NCI-H2081 treated with DMSO at 0.1 percent for 48 hours (cell line): ENCODE measurements at places on chromosomes 12 and 14.

DNA sequence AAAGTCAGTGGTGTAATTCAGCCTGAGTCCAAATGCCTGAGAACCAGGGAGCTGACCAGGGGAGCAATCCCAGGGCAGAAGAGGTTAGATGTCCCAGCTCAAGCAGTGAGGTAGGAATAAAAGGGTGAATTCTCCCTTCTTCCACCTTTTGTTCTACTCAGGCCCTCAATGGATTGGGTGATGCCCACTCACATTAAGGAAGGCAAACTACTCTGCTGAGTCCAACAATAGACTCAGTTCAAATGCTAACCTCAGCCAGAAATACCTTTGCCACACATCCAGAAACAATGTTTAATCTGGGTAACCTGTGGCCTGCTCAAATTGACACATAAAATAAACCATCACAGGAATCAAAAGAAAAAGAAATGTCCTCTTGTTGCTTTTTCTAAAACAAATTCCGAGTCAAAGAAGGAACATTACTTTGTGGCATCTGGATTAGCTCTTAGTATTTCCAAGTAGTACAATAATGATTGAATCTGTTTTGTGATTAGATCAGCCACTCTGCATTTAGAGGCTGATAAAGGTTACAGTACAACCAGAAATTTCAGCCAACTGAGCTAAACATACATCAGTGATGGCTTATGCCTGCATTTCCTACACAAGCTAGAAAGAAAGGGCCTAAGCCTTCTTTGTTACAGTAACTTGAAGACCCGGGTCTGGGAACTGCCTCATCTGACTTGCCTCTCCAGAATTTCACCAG, 43.6 kb upstream of the TRIM9 start:
- no peak for DNase-seq

- DNase-seq: no peak
Observed at GRCh38 chr14:62854951-62855350, 190.3 kb downstream of the KCNH5 start.

DNA sequence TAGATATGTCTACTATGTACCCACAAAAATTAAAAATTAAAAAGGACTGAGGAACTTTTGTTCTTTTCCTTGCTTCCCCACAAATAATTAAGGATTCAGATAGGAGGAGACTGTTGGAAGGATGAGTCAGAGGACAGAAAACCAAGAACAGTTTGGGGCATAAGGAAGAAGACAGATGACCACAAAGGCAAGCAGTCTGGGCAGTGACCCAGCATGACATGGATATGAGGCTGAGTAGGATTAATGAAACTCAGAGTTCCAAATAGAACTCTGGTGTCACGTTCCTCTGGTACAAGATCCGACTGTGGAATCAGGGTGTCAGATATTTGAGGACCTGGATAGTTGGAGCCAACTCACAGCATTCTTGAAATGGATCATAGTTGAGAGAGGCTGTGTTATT, 89.3 kb upstream of the SLC38A4 start:
- DNase-seq: no peak

DNA sequence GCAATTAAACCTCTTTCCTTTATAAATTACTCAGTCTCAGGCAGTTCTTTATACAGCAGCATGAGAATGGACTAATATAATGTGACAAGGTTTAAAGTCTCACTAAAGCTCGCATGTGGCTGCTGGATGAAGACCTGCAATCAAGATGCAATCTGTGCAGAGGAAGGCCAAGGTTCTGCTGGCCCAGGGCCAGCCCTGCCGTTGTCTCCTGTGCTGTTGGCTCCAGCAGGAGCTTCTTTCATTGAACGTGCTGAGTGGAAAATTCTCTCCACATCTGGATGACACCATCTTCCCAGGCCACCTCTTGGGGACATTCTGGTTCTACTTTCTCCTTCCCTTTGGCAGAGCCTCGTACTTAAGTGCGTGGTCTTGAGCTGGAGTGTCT, 742.2 kb downstream of the VRK1 start:
- DNase-seq: no peak

DNA sequence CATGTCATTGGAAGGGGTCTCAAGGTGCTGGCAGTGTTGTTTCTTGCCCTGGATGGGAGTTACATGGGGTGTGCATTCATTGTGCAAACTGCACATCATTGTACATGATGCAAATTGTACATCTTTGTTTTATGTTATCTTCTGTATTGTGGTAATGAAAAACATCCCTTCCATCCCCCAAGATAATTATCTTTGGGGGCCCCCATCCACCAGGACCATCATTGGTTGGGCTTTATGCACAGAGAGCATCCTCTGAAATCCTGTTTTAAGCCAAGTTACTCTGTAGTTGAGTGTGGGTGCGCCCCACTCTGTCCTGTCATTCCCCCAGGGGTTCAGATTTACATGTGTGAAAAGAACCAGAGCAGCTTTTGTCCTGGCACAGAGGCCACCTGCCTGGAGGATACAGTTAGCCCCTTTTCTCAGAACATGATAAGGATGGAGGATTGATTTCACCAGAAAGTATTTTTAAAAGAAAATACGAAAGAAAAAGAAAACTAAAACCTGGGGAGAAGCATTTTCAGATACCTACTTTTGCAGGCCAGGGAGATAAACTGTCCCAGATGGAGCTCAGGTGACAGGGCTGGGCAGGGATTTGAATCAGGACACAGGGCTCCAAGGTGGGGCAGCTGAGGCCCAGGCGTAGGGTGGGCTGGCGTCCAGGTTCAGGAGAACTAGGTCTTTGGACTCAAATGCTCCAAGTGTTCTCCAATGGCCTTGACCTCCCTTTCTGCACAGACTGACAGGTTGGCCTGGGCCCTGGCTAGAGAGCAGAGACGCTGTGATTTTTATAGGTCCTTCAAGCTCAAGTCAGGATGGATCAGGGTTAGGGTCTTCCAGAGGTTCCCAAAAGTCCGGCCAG, 17.2 kb downstream of the WSCD2 start:
- DNase-seq: no peak

DNA sequence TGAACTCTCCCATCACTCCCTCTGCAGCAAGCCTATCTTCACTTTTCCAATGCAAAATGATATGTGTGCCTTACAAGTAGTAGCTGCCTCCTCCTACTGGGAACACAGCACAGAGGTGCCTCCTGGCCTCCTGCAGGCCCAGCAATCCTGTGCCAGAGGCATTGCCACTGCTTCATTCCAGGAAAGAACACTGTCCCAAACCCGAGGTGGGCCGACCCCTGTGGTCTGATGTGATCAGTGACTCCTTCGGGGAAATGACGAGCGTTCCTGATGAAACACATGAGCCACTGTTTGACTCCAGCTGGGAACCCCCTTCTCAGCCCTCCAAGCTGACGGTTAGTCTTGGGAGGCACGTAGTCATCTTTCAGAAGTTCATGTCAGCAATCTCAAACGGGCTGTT, 19.5 kb downstream of the PSMC1 start:
- DNase-seq: no peak

- DNase-seq: no peak
Observed at GRCh38 chr12:541676-542324, 82.1 kb downstream of the B4GALNT3 start.

DNA sequence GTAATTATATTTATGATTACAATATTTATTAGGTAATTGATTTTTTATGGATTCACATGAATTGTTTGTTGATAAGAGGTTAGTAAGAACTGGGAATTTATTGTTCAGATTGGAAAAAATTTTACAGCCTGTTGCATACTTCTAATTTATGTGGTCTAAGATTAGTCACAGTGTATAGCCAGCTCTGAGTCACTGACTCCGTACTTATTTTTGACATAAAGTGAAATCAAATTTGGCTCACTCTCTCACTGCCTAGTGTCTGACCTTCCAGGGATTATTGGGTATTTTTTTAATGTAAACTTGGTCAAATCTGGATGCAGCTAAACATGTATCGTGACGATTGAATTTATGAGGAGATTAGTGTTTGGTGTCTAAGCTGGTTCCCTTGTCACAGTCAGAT, 109.3 kb downstream of the PTPRQ start:
- DNase-seq: no peak

- DNase-seq: no peak
Observed at GRCh38 chr14:101496776-101497683, 64.3 kb upstream of the DIO3 start.

GRCh38 chr12:65615118-65615517, 209.2 kb upstream of the HMGA2 start:
- DNase-seq: no peak

DNA sequence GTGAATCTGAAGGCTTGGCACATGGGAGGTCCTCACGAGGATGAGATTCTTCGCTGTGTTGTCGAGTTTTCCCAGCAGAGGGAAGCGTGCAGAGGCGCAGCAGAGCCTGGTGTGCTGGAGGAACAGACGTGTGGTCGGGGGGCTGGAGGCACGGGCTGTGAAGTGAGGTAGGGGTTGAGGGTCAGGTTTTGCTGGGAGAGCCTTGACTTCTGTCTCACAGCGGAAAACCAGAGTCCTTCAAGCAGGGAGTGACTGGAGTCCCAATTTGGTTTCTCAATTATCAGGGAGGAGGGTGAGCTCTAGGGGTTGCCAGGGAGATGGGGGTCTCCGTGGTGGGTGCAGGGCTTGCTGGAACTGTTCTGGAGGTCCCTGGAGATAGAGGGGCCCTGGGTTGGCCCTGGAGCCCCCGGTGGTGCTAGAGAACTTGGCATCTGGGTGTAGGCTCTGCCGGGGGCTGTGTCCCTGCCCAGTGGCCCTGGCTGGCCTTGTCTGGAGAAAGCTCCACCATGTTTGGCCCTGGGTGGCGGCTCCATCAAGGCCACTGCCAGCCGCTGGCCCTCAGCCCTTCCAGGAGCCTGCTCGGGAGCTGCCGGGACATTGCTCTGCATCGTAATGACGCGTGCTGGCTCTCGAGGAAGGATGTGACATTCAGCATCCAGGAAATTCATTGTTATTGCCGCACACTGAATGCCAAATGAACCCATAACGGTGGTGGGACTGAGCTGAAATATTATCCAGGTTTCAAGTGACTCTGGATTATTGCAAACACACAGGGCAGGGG, 215.7 kb downstream of the KIF26A start:
- DNase-seq: no peak

- DNase-seq: no peak
Observed at GRCh38 chr12:128830505-128830893, 6.7 kb upstream of the SLC15A4 start.

DNA sequence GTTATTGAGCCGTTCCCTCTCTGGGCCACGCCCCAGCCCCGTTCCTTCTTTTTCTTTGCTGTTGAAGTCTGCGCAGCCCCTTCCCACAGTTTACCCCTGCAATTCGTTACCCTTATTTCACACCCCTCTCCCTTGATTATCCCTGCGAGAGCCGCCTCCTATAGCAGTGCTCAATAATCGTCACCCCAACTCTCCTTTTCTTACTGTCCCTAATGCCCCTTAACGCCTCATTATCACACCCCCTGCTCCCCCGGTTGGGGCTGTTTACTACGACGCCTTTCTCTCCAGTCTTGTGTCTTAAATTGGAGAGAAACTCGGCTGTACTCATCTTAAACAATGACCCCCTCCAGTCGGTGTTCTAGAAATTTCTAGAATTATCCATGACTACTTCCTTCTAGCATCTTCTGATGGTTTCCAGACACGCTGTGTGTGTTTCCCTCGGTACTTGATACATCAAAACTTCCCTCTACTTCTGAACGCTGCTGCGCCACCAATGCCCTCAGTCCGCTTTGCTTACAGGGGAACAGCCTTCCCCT, 713 bp upstream of the FBXL14 start:
- no peak for DNase-seq

DNA sequence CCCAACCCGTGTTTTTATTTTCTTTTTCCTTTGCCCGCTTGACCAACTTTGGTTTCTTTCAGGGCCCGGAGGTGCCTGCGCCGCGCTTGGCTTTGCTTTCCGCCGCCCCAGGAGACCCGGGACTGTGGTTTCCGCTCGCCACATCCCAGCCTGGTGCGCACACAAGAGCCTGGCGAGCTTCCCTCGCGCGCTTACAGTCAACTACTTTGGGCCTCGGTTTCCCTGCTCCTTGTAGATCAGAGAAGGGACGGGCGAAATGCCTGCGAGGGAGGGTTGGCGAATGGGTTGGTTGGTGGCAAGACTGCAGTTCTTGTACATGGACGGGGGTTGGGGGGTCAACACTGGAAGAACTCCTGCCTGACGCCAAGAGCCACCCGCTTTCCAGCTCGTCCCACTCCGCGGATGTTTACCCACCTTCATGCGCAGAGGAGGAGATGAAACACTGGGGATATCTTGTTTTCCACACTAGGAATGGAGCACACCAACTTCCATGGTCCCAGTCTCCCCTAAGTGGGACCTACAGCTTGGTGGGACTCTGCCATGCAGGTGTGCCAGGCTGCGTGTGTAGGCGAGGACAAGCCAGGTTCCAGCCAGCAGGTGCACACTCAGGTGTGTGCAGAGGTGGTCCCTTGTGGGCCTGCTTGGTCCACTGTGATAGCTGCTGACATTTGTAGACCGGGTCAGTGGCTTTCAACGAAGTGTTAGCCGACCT, 16.6 kb upstream of the TBX3 start:
- DNase-seq: no peak

DNA sequence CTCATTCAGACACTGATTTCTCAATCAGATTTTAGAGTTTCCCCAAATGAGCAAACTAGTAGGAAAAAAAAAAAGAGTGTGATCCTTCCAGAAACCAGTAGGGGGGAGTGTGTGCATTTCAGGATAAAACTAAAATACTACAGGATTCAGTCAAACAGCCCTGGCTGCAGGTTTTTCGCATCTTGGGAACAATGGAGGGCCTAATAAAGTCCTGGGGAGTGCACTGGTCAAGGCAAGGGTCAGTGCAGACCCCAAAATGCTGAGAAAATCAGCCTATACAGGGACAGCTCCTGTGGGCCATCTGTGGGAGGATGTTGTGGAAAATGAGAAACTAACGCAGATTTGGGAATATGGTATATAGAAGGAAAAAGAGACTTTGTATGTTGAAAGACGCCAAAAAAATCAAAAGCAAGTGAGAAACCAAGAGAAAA, 22.2 kb upstream of the ABCD4 start:
- no peak for DNase-seq

- DNase-seq: no peak
Observed at GRCh38 chr14:96091149-96091693, 52.1 kb downstream of the C14orf132 start.

DNA sequence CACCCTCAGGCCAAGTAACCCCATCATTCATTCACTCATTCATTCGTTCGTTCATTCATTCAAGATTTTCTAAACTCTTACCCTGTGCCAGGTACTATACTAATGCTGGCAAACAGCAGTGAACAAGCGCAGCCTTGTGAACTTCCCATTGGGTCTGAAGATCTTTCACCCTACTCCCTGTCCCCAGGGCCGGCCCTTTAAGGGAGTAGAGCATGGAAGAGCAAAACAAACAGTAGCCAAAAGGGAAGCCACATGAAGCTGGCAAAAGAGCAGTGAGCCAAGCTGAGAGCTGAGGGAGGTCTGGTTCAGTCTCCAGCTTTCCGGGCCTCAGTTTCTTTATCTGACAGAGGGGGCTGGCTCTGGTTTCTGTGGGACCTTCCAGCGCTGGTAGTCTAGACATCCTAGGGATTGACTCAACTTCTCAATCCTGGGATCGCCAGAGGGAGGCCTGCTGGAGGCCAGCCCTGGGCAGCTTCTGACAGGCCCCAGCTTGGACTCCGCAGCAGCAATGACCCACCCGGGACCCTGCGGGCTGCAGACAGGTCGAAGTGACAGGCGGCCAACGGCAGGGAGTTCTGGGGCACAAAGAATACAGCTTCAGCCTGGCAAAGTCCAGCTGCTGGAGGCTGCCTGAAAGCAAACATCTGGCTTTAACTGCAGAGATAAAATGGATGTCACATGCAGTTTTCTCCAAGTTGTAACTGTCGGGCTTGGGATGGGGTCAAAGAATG, 27.1 kb downstream of the ACTN1 start:
- no peak for DNase-seq
